Spleen (tissue), 13 donors: ENCODE measurements at places on chromosomes 5 and 9. TPM values are rescaled to one million over a fixed set of nuclear protein-coding genes. Genes with fewer than 3 reads are reported as not detected.

GRCh38 chr9:126128494-126129142 is 198.0 kb upstream of the MVB12B start:
- H3K36me3 ChIP-seq: no peaks in the 10 kb centered on the region
- DNase-seq: peak; percentile 18
- no peaks in the 10 kb centered on the region for H3K27me3 ChIP-seq
- H3K4me1 ChIP-seq: peaks cover 9% of the 10 kb centered on the region
- H3K27ac ChIP-seq: no peak overlapping the region
- H3K4me3 ChIP-seq: no peak overlapping the region

DNA sequence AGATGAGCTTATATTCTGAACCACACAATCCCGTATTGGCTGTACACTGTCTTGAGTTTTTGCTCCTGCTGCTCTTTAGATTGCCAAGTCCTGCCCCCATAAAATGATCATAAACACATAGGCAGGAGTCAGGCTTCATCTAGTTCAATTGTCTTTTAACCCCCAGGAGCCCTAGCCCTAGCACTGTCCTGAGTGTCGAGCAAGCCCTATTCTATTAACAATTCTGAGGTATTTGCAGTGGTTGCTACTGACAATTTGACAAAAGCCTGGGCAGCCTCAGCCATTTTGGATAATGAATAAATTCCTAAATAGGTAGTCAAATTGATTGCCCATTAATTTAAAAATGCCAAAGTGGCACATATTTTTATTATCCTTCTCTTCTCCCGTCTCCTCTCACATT is 257.2 kb downstream of the YTHDC2 start:
- H3K4me1 ChIP-seq: no peaks in the 10 kb centered on the region
- no peaks in the 10 kb centered on the region for H3K27me3 ChIP-seq
- H3K4me3 ChIP-seq: no peak overlapping the region
- no peaks in the 10 kb centered on the region for H3K36me3 ChIP-seq

DNA sequence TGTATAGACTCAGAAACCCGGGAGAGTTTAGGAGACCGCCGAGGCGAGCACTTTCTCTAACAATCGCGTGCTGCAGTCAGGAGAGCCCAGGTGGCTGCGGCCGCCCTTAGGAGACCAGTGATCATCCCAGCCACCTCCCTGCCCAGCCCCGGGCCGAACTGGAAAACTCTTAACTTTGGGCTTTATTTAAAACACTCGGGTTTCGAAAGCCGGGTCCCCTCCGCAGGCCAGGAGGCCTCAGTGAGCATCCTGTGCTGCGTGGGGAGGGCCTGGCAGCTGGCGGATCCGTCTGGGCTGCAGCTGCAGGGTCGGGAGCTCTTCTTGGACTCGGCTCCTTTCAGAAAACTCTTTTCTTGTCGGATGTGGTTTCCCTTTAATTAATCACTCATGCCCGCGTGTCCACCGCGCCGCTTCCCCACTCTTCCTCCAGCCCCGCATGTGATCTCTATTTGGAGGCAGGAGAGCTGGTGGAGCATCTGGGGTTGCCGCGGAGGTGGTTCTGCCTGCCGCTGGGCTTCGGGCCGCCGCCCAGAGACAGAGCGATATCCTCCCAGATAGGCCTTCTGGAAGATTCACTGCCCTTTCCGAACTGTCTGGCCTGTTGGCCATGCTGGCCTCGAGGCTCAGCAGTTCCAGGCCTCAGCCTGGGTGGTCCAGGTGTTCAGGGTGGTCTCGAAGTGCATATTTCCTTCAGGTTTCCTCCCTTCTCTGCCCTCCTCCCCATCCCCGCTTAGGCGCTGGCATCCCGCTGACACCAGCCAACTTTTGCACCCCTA is 59.5 kb downstream of the TMEM174 start:
- peaks cover 42% of the 10 kb centered on the region for H3K27me3 ChIP-seq
- H3K27ac ChIP-seq: no peak overlapping the region
- DNase-seq: no peak
- H3K36me3 ChIP-seq: no peaks in the 10 kb centered on the region
- H3K4me3 ChIP-seq: no peak overlapping the region

- no peaks in the 10 kb centered on the region for H3K36me3 ChIP-seq
- no peaks in the 10 kb centered on the region for H3K27me3 ChIP-seq
- no peaks in the 10 kb centered on the region for H3K4me1 ChIP-seq
- no peak overlapping the region for H3K27ac ChIP-seq
- H3K4me3 ChIP-seq: no peak overlapping the region
These were observed 33.4 kb upstream of the SPATA31E1 start for GRCh38 chr9:87849144-87849758.

DNA sequence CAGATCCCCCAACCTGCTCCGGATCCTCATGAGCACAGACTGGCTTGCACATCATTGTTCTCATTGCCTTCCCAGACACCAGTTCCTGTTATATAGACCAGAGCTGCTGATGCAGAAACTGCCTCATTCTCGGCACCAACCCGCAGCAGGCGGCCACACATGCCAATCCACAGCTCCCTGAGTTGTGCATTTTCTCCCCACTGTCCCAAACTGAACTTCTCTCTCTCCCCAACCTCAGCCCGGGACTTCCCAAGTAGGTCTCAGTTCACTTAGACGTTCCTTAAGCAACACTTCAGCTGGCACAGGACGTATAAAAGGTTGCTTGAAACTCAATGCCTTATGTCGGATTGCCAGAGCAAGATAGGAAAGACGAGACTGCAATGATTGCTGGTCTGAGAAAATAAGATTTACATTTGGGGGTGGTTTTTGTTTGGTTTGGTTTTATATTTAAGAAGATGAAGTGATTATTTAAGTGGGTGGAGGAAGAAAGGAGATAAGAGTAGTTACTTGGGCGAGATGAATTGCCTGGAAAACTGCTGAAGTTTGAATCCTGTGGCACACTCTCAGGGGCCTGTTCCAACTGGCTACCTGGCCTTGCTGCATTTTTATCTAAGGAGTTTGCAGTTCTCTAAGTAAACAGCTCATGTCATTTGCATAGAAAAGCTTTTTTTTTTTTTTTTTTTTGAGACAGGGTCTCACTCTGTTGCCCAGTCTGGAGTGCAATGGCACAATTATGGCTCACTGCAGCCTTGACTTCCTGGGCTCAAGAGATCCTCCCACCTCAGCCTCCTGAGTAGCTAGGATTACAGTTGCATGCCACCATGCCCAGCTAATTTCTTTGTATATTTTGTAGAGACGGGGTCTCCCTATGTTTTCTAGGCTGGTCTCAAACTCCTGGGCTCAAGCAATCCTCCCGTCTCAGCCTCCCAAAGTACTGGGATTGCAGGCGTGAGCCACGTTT is 155.4 kb downstream of the GOLPH3 start:
- no peaks in the 10 kb centered on the region for H3K36me3 ChIP-seq
- peaks cover 4% of the 10 kb centered on the region for H3K4me1 ChIP-seq
- no peaks in the 10 kb centered on the region for H3K27me3 ChIP-seq
- no peak overlapping the region for H3K4me3 ChIP-seq
- peak; percentile 62 for DNase-seq

- no peak for DNase-seq
- no peak overlapping the region for H3K27ac ChIP-seq
- no peaks in the 10 kb centered on the region for H3K36me3 ChIP-seq
- H3K4me1 ChIP-seq: no peaks in the 10 kb centered on the region
- H3K4me3 ChIP-seq: no peak overlapping the region
- H3K27me3 ChIP-seq: no peaks in the 10 kb centered on the region
These were observed 47.0 kb upstream of the SELENOP start for GRCh38 chr5:42858687-42859086.

DNA sequence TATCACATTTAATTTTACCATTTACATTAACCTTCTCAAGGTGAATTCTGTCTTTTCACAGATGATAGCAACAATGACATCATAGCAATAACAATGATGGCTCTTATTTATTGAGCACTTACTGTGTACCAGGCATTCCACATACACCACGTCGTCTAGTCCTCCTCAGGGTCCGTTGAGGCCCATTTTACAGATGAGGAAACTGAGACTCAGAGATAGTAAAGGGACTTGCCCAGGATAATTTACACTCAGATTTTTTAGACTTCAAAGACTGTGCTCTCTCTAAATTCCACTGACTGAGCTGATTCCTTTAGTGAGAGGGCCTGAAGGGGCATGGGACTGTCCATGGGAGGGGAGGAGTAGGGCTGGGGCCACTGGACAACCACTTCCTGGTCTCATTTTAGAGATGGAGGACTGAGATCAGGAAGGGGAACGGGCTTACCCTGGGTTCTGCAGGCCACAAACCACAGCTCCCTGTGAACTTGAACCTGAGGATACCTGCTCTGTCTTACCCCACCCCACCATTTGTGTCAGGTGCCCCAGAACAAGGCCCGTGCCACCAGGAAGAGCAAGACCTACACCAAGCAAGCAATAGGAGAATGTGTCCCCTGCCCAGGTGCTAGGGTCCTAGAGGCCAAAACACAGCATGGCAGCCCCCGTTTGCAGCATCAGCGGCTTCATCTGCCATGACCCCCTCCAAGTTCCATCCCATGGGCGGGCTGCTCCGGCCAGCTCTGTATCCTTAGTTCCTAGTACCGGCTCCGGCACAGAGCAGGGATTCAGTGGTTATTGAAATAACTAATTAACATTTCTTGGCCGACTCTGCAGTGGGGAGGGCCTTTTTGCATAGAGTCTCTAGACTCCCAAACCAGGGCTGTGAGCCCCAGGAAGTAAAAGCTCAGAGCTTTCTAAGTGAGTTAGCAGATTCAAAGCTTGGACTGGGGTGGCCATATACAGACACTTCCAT is 96.6 kb downstream of the RGS3 start:
- no peaks in the 10 kb centered on the region for H3K36me3 ChIP-seq
- H3K4me1 ChIP-seq: peaks cover 11% of the 10 kb centered on the region
- peak; percentile 61 for DNase-seq

DNA sequence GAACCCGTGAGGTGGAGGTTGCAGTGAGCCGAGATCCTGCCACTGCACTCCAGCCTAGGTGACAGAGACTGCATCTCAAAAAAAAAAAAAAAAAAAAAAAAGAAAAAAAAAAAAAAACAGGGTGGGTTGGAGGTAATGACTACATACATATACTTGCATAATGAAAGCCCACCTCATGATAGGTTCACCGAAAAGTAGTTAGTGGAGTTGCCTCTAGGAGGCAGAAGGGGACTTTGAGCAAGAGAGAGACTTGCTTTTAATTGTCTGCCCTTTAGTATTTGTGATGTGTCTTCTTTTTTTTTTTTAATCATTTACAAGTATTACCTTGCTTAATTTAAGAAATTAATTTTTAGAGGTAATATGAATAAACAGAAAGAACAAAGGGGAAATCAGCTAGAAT is 99.8 kb downstream of the PPARGC1B start:
- H3K36me3 ChIP-seq: peaks cover 67% of the 10 kb centered on the region
- H3K27me3 ChIP-seq: no peaks in the 10 kb centered on the region
- DNase-seq: no peak
- no peaks in the 10 kb centered on the region for H3K4me1 ChIP-seq

GRCh38 chr9:121153642-121154041 is 48.0 kb downstream of the RAB14 start:
- H3K36me3 ChIP-seq: peaks cover 54% of the 10 kb centered on the region
- no peak overlapping the region for H3K27ac ChIP-seq

DNA sequence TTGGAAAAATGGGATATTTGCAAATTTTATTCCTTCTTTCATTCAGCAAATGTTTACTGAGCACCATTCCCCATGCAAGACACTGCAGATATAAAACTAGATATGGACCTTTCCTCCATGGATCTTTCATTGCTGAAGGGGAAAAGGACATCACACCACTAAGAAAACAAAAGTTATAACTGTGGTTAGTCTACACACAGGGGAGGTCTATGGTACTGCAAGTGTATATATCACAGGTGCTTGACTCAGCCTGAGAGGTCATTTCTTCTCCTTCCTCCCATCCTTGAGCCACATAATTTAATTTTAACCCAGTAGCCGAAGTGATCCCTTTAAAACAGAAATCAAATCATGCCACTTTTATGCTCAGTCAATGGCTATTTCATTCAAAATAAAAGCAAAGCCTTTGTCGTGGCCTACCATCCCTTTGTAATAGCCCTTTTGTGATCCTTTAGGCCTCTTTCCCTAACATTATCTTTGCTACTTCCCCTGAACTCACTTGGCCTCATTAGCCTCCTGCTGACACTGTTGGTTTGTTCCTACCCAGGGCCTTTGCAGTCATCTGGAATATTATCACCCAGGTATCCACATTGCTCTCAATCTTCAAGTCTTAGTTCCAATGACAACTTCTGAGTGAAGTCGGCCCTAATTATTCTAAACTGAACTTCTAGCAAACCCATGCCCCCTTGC is 213.2 kb downstream of the GABRB2 start:
- H3K4me3 ChIP-seq: no peak overlapping the region
- no peaks in the 10 kb centered on the region for H3K4me1 ChIP-seq
- no peak overlapping the region for H3K27ac ChIP-seq
- H3K27me3 ChIP-seq: no peaks in the 10 kb centered on the region

Gene NUTM2F
- not detected for total RNA-seq

Gene SYNPO
- total RNA-seq: 68.9 TPM
